NCI-H187 treated with DMSO at 0.1 percent for 48 hours (cell line): ENCODE measurements at places on chromosomes 1 and 21.

GRCh38 chr1:20480951-20481617 is 4.9 kb downstream of the CAMK2N1 start:
- DNase-seq: no peak

DNA sequence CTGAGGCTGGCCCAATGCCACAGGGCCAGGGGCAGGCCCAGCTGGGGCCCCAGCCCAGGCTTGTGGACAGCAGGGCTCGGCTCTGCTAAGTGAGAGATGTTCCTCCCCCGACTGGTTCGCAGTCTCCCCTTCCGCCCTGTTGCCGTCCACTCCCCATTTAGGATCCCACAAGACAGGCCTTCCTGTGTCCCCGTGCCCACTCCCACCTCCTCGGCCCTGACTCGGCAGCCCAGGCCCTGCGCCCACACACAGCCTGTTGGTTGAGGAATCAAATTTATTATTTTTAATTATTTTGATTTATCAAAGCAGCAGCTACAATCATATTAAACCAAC is 78.4 kb downstream of the CASZ1 start:
- no peak for DNase-seq

DNA sequence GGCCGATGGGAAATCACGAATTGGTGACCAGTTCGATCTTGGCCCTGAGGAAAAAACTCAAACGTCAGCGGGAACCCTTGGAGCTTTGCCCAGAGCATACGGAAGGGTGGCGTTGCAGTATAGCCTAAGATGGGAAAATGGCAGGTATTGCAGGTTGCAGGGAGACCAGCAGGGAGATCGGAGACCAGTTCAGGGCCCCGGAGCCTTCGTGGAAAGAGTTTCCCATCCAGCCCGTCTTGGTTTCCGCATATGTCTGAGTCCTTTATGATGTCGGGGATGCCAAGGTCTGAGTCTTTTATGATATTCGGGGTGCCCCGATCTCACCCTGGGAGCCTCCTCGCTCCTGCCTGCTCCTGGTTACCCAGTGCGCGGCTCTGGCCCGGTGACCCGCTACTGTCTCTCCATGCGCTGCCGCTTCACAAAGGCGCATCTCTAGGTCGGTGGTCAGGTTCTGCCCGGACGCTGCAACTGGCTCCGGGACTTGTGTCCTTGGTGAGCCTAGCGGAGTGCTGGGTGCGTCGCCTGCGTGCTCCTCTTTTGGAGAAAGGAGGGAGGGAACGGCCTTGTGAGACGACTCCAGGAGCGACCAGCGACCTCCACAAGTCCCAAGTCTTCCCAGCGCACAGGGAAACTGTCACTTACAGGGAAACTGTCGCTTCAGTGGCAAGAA is 94.2 kb downstream of the PRKAB2 start:
- no peak for DNase-seq

DNA sequence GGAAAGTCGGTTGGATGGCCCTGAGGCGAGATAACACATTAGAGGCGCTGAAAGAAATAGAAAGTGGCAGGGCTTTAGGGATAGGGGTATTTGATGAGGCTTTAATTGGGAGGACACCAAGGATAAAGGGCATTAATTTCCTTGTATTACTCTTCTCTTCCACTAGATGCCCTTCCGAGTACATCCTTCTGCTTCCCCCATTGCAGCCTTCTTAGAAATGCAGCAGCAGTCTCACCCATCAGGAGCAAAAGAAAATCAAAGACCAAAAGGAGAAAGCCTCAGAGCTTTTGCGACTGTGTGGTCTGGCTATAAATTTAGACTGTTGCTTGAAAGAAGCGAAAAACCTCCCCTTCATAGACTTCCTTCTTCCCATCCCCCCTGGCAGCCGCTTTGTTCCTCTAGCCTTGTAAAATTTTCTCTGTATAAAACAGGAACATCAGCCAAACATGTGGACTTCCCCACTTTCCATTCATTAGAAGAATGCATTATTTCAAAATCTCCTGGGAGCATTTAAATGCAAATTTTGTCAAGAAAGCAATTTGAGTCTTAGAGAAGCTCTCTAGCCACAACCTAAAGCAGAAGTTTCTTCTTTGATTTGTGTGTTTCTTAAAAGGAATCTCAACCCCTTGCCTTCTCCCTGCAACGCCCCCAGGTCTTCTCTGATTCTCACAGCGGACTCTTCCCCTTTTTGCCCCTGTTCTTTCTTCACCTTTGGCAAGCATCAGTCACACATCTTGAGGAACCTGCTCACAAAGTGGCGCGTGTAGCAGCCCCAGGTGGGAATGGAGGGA is 76.6 kb downstream of the NDUFS5 start:
- peak; percentile 79 for DNase-seq

GRCh38 chr1:45620588-45621500 is 3.0 kb downstream of the CCDC17 start:
- no peak for DNase-seq

DNA sequence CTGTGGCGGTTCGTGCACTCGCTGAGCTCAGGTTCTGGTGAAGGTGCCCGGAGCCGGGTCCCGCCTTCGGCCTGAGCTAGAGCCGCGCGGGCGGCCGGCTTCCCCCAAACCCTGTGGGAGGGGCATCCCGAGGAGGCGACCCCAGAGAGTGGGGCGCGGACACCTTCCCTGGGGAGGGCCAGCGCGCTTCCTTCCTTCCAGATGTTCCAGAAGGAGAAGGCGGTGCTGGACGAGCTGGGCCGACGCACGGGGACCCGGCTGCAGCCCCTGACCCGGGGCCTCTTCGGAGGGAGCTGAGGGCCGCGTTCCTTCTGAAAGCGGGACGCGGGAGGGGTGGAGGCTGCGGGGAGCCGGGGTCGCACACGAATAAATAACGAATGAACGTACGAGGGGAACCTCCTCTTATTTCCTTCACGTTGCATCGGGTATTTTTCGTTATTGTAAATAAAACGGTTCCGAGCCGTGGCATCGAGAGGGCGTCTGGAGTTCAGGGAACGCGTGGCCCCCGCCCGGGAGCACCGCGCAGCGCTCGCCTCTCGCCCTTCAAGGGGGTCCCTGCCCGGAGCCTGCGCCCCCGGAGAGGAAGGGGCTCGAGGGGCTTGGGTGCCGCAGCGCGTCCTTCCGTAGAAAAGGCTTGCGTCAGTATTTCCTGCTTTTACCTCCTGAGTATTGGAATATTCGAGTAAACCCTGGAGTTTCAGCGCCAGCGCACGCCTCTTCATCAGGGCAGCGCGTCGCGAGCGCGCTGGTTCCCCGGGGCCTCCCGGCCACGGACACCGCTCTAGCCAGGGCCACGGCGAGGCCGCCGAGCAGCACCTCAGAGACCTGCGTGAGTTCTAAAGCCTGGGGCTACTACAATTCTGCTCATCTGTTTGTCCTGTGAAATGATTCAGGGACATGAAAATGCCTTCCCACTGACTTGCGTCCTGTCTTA is 11.5 kb downstream of the YBEY start:
- no peak for DNase-seq

DNA sequence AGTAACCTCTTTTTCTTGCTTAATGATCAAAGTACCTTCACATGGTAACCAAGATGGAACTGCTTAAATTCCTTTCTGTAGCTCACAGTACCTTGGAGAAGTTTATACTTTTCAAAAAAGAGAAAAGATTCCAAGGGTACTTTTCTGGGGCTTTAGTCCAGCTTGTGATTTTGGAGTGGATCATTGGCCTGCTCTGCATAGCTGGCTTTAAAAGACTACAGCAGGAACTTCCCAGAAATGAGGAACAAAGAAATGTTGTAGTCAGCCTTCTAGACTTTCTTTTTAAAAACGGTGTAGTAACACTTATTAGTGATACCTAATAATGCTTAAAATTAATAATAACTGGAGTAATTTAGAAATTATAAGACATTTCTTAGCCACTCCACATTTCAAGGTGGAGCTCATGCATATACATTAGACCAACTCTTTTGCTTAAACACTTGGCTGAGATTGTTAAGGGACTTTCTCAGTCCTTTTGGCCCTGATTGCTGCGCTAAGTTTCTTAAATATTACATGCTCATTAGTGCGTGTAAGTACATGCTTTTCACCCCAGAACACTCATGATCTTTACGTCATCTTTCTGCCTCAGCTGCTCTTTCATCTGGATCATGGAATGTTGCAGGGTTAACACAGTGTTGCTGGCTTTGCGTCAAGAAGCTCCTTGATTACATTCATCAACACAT is 57.3 kb downstream of the SDCCAG8 start:
- DNase-seq: no peak

GRCh38 chr21:42466700-42467099 is 29.3 kb downstream of the RSPH1 start:
- DNase-seq: no peak

GRCh38 chr1:32972814-32973428 is 8.3 kb upstream of the RNF19B start:
- peak; percentile 31 for DNase-seq

- DNase-seq: no peak
Observed at GRCh38 chr21:29083306-29083705, 9.9 kb upstream of the CCT8 start.

DNA sequence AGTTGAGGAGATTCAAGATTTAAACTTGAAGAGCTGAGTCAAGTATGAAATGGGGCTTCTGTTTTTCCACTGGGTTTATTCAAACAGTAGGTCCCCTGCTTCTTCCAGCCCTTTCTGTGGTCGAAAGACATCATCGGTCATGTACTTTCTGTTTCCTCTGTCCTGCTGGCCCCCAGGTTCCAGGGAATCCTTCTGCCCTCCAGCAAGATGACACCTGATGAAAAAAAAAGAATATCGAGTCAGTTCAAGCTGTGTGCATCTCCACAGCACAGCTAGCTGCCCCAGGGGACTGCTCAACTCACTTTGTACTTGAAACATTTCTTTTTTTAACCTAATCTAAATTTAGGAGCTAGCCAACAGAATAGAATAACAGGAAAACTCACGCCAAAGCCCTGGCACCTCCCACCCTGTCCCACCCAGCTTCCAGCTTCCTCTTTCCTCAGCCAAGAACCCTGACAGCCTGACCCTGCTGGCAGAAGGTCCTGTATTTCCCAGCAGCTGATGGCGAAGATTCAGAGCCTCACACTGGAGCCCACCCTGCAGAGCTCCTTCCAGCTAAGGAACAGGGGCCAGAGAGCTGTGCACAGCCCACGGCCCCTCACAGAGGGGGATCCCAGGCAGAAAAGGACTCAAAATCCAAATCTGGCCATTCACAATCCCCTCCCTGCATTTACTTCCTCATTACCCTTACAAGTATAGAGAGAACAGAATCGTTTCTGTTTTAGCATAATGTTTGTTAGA is 176.5 kb downstream of the PSMG1 start:
- no peak for DNase-seq

GRCh38 chr1:200753650-200754198 is 15.0 kb downstream of the CAMSAP2 start:
- no peak for DNase-seq

- DNase-seq: no peak
Observed at GRCh38 chr1:59279645-59280044, 17.2 kb upstream of the FGGY start.

GRCh38 chr1:202286622-202287097 is 55.1 kb downstream of the UBE2T start:
- no peak for DNase-seq

GRCh38 chr1:159091607-159092031 is 15.1 kb upstream of the AIM2 start:
- DNase-seq: no peak

GRCh38 chr1:53835491-53835890 is 2.6 kb downstream of the NDC1 start:
- no peak for DNase-seq

GRCh38 chr21:33945652-33946270 is 30.2 kb upstream of the ATP5PO start:
- no peak for DNase-seq

DNA sequence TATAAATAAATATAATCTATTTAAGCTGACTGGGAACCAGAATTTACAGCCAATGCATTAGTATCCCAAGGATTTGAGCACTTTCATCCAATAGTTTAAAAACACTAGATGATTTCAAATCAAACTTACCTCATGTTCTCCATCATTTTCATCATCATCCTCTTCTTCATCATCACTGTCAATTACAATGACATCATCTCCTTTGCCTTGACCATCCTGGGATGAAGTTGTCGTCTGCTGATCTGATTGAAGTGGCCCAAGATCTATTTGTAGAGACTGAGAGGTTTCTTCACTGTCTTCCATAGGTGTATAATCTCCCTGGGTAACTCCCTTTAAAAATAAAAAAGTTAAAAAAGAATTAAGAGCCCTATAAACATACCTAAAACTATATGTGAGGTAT is 47.7 kb downstream of the TPR start:
- no peak for DNase-seq

DNA sequence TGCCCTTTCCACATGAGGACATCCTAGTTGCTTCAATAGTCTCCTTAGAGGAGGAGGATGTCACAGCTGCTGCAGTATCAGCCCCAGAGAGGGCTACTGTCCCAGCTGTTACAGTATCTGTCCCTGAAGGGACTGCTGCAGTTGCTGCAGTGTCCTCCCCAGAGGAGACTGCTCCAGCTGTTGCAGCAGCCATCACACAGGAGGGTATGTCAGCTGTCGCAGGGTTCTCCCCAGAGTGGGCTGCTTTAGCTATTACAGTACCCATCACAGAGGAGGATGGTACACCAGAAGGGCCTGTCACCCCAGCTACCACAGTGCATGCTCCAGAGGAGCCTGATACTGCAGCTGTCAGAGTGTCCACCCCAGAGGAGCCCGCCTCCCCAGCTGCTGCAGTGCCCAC is 78.5 kb upstream of the BMP8A start:
- no peak for DNase-seq

DNA sequence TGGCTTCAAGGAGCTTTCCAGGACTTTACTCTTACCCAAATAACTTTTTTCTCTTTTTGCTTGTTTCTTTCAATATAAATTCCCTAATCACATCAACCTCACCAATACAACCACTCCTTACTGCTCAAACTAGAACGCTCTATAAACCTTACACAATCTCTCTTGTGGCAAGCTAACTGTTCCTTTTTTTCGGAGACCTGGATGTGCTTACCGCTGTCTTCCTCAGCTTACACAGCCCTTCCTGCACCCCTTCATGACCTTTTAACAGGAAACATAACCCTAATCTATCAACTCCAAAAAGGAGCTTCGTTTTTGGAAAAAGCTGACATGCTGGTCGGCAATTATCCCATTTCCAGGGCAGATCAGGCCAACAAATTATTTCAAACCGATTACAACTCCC is 24.1 kb upstream of the SLC2A5 start:
- DNase-seq: no peak
